ENCODE measurements at places on chromosomes 6 and 20.

- no peak for DNase-seq
These were observed 11.4 kb upstream of the MDFI start for GRCh38 chr6:41626917-41627316.

GRCh38 chr6:48144021-48144420 lies 33.0 kb upstream of the PTCHD4 start:
- DNase-seq = no peak

GRCh38 chr20:2145376-2145775 lies 43.7 kb downstream of the STK35 start:
- no peak for DNase-seq

DNA sequence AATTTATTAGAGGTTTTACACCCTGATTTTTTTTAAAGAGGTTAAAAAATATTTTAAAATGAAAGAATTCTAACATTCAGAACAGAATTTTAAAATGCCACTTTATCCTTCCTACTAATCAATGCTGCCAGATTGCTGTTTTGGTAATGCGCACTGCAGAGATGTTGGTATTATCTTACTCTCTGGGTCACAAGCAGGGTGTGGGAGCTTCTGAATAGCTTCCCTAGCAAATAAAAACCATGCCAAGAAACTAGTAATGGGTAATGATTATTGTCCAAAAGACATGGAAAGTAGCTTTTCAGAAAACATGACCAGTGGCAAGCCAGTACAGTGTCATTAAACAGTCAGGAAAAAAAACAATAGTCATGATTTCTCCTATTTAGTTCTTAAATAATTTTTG lies 205.4 kb downstream of the TPBG start:
- DNase-seq = no peak

All from T-helper 2 cell (primary cell).